ENCODE measurements at places on chromosomes 12 and 14.

DNA sequence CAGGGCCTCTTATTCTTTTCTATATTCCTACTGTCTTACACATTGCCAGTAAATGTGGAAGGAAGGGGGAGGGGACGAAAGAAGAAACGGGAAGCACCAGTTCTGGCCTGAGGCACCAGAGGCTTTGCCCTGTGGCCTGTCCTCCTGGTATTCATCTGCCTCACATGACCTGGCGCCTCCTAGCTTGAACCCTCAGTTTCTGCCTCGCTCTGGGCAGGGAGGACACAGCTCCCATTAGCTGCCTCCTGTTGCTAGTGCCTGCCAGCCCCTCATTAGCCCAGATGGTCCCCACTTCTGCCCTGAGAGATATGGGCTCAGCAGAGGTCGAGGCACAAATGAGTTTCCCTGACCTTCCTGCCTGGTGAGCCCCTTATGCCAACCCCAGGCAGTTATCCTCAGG, 3.0 kb upstream of the PLEKHG6 start:
- no peak for DNase-seq

- DNase-seq = no peak
These were observed 139.2 kb downstream of the SLC2A13 start for GRCh38 chr12:39966721-39967120.

DNA sequence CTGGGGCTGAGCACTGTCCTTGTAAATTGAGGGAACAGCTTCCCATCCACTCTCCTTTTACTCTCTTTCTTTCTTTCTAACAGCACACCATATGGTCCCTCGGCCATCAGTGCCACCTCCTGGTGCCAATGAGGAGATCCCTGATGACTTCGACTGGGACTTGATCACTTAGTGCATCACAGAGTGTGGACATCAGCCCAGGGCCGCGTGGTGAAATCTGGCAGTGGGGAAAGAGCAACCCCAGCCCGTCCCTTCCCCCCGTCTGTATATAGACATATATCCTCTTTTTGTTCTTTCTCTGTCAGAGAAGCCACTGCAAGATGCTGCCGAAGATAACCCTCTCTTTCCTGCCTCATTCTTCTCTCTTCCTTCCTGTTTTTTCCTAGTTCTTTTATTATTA, 13.5 kb downstream of the C3AR1 start:
- DNase-seq = no peak

DNA sequence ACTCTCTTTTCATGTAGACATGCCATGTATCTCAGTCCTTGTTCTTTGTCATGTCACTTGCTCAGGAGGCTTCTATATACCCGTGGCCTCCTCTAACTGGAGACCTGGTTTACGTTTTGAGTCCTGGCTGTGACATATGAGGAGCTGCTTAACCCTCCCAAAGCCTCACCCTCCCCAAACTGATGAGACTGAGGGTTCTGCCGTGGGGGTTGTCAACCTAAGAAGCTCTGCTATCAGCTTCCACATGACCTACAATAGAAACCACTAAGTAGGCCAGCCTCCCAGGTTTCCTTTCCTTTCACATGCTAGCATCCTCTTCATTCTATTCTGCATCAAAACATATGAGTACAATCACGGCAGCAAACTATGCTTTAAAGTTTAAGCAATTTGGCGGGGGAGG, 76.8 kb upstream of the WSCD2 start:
- DNase-seq = no peak

- no peak for DNase-seq
These were observed 62.7 kb downstream of the RCOR1 start for GRCh38 chr14:102655137-102655536.

DNA sequence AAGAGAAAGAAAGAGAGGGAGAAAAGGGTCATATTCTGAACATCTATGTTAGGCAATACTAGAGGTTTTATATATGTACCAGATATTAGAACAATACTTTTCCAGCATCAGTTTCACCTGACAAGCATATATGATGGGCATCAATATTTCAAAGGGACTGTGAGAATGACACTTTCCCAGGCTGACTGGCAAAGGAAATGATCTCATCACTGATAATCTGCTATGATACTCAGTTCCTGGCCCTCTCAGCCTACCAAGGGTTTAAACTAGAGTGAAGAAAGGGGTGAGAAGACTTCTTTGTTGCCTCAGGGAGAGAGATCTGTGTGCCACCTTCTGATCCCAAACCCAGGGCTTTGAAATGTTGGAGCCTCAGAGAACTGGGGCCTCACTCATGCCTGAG, 183.5 kb downstream of the TTC8 start:
- DNase-seq = no peak

- DNase-seq = peak; percentile 86
These were observed 31.3 kb upstream of the ATF1 start for GRCh38 chr12:50732591-50732990.

DNA sequence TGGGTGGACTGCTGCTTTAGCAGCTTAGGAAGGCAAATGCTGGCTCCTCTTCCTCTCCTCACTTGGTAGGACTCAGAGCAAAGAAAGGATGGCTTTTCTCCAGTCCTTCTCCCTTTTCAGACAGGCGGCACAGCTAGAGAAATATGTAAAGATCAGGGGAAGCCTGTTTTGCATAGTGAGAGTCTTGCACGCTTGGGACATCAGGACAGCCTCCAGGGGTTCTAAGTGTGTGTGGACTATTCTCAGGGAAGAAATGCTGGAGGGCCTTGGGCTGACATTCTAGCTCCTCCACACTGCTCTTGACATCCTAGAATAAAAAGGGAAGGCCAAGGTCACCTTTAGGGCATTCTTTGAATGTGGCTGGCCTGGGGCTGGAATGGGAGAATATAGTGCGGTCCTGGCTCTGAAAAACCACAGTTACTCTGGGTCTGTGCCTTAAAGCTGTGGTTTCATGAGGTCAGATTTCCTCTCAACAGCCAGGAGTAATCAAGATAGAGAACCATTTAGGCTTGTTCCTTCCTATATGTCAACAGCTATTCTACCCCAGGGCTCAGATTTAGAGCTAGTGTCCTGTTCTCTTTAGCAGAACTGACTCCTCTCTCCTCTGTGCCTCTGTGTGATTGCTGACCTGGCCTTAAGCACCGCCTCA, 24.3 kb downstream of the CMA1 start:
- no peak for DNase-seq

- DNase-seq = no peak
These were observed 34.8 kb downstream of the ATL1 start for GRCh38 chr14:50594577-50595316.

DNA sequence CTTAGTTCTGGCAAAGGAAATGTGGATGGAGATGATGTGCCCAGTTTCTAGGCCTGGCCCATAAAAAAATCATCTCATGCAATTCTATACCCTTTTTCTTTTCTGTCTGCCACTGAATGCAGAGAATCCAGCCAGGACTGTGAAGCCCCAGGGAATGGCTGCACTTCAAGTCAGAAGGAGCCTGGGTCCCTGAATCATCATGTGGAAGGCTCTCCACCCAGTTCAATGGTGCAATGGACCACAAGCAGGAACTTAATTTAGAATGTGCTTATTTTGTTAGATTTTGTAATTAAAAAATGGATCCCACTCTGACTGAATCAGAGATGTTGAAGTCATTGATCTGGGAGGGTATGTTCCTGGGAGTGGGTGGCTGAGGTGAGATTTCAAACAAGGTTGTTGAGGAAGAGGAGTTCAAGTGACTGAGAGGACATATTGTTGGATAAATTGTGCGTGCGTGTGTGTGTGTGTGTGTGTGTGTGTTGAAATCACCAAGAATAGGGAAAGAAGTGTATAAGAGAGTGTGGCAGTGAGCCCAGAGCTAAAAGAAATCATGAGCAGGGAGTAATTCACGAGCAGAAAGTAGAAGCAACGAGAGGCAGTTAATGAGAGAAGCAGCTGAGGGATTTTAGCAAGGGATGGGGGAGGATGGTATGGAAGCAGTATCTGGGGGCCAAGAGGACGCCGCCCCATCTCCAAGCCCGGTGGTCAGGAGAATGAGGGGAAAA, 125.4 kb downstream of the TMX1 start:
- DNase-seq = no peak

DNA sequence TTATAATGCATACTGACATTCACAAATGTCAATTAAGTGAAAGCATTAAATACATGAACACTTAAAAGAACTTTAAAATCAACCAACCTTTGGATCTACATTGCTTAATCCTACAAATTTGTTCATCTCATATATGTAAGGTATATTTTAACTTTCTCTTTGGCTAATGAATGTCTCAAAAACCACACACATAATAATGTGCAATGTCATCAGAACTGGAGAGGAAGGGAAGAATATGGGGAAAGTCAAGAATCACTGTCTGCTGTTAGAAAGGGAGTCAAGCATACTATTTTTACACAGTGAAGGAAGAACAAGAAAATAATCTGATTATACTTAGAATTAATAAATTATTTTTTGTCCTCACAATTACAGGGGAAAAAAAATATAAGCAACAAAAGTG, 4.9 kb downstream of the GMFB start:
- DNase-seq = no peak

DNA sequence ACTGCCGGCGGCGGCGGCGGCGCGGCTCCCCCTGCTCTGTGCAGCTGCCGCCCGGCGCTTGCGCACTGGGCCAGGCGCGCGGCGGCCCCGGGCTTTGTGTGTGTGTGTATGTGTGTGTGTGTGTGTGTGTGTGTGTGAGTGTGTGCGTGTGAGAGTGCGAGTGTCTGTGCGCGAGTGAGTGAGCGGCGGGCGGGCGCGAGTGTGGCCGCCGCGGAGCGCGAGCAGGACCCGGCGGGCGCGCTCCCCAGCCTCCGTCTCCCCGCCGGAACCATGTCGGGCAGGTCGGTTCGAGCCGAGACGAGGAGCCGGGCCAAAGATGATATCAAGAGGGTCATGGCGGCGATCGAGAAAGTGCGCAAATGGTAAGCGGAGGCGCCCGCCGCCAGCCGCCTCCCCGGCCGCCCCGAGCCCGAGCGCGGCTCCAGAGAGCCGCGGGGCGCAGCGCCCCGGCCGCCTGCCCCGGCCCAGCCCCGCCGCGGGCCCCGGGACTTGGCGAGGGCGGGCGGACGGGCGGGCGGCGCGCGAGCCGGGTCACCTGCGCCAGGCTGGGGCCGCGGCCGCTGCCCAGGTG, at the start of gene BCL7A:
TSS of gene BCL7A (plus strand) at position 63 of the 571 bp plus-strand sequence. CDS start at position 271, 208 bp downstream.
- DNase-seq = peak; percentile 70

DNA sequence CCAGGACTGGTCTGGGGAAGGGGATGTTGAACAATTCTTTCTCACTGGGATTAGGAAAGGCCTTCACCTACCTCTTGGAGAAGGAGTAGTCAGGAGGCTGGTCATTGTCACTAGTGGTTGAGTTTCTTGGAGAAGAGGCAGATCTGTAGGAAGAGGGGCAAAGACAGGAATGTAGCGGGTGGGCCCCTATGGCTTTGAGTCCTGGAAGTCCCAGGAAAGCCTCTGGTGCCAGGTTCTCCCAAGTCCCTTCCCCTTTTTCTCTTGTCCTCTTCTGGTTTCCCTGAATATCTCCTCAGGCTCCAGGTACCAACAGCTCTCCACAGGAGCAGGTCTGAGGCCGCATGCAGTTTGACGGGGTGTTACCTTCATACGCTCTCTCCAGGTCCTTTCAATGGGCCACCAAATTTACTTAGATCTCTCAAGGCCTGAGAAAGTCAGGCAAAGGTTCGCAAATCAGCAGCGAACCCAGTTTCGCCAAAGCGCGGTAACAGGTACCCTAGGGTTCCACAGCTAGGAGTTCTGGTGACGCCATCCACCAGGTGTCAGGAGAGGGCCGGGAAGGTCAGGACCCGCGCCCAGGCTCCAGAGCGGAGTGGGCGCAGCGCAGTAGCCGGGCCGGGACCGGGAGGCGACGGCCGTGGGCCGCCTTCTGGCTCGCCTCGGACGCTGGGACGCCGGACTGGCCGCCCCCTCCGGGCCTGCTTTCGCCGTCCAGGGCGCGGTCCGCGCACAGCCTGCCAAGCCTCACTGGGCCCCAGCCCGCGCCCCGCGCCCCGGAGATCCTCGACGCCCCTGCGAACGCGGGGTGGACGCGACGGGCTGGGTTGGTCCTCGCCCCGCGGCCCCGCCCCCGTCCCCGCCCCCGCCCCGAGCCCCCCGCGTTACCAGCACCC, 795 bp downstream of the SMAGP start:
- DNase-seq = no peak

DNA sequence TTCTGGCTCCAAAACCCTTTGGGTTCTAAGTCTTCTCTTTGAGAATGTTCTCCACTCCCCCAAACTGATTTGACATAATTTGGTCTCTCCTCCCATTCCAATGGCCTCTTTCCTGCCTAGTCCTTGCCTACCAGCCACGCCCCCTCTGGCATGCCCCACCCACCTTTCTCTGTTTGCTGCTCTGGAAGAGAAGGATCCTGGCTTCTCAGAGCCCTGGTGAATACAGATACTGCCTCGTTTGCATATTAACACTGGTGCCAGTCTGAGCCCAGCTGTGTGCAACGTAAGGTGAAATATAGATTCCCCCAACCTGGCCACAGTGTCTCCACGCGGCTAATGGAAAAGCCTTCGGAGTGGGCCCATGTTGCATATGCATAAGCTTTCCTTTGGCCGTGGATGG, 79.7 kb downstream of the PAPOLA start:
- DNase-seq = no peak

DNA sequence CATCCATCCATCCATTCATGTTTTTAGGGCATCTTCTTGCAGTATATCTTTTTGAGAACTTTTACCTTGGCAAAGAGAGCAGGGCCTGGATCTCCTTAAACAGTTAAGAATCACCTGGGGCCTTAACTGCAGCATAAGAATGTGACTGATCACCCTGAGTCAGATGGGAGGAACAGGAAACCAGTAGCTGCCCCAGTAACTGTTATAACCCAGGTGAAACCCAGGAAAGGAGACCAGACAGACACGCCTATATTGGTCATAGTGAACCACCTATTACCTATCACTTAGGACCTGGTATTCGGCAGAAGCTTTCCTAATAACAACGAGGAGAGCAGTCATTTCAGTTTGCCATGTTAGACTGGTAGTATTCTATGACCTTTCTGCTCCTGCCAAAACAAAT, 43.4 kb upstream of the NR2C1 start:
- DNase-seq = no peak

DNA sequence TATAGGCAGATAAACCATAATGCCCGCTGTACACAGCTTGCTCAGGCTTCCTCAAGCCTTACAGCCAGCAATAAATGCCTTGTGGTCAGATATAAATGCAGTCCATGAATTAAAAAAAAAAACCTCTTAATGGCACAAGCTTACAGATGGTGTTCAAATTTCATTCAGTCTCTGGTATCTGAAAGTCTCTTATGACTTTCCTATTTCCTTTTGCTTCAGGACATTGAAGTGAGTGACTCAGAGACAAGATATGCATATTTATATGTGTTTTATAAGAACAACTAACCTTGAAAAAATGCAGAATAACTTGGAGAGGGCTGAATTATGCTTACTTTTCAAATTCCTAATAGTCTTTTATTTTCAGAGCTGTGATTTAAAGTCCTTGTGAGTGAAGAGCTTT, 426.9 kb upstream of the MIS18BP1 start:
- DNase-seq = peak; percentile 18

Measured in T1000 (cell line).